ENCODE measurements at places on chromosomes 13 and 19.

DNA sequence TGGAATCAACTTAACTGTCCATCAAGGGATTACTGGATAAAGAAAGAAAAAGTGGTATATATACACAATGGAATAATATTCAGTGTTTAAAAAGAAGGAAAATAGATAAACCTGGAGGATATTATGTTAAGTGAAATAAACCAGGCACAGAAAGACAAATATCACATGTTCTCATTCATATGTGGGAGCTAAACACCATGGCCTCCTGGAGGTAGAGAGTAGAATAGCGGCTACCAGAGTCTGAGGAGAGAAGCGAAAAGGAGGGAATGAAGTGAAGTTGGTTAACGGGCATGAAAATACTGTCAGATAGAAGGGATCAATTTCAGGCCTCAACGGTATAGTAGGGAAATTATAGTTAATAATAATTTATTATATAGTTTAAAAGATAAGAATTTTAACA lies 147.5 kb upstream of the OBI1 start:
- no peaks in the 10 kb centered on the region for H3K36me3 ChIP-seq
- DNase-seq: no peak
- no peaks in the 10 kb centered on the region for H3K4me1 ChIP-seq

DNA sequence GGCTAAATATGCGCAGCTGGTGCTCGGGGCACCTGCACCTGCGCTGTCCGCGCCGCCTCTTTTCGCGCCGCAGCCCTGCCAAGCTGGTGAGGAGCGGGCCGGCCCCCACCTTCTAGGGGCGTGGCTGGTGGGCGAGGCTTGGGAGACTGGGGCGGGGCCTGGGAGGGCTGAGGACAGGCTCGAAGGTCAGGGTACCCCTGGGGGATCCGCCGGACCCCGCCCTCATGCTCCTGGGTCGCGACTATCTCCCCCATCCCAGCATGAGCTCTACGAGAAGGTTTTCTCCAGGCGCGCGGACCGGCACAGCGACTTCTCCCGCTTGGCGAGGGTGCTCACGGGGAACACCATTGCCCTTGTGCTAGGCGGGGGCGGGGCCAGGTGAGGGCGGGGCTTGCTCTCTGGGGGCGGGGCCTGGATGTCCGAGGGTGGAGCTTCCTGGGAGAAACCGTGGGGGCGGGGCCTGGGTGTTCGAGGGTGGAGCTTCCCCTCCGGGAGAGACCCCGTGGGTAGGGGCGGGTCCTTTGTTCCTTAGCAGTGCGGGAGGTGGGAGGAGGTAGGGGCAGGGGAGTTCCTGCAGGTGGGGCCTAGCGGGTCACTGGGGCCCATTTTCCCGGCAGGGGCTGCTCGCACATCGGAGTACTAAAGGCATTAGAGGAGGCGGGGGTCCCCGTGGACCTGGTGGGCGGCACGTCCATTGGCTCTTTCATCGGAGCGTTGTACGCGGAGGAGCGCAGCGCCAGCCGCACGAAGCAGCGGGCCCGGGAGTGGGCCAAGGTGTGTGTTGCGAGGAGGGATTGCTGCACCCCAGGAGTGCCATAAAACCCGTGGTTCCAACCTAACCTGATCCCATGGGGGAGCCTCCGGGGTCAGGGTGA lies 19.7 kb downstream of the PNPLA6 start:
- DNase-seq: no peak
- H3K4me1 ChIP-seq: no peaks in the 10 kb centered on the region
- H3K27me3 ChIP-seq: no peaks in the 10 kb centered on the region
- no peak overlapping the region for H3K4me3 ChIP-seq

- no peak overlapping the region for H3K4me3 ChIP-seq
- H3K4me1 ChIP-seq: no peaks in the 10 kb centered on the region
Measured at GRCh38 chr19:43422000-43422688, 7.5 kb downstream of the TEX101 start.

- H3K4me3 ChIP-seq: peak overlapping the region; percentile 77
Measured at GRCh38 chr19:39444598-39445195, 685 bp upstream of the SUPT5H start.

DNA sequence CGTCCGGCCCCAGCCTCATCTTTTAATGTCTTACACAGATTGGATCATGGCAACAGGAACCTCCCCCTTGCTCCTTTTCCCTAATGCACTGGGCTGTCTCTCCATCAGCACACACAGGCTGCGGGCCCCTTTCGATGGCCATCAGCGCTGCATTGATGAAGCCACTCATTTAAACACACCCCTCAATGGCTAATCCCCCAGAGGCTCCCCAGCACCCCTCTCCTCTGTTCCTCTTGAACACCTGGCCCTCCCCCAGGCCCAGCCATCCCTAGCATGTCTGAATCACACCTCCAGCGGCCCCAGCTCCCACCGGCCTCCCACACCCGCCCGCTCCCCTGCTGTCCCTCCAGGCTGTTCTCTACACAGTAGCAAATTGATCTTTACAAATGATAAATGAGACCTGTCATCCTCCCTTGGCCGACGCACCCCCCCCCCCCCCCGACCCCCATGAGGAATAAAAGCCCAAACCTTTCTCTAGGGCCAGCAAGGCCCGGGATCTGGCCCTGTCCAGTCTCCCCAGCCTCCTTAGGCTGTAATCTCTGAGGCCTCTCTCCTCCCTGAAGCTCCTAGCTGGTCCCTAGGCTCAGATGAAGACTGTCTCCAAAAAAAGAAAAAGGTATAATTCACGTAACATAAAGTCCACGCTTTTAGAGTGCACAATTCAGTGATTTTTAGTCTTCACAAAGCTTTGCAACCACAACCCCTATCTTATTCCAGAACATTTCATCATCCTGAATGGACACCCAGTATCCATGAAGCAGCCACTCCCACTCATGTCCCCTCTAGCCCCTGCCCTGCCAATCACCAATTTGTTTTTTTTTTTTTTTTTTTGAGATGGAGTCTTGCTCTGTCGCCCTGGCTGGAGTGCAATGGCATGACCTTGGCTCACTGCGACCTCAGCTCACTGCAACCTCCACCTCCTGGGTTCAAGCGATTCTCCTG lies 7.4 kb downstream of the RPL28 start:
- H3K4me1 ChIP-seq: peaks cover 15% of the 10 kb centered on the region
- H3K27ac ChIP-seq: no peak overlapping the region
- peaks cover 44% of the 10 kb centered on the region for H3K36me3 ChIP-seq
- no peak for DNase-seq
- H3K4me3 ChIP-seq: no peak overlapping the region

GRCh38 chr13:36819739-36820090 lies 693 bp downstream of the RFXAP start:
- no peaks in the 10 kb centered on the region for H3K27me3 ChIP-seq
- H3K4me3 ChIP-seq: peak overlapping the region; percentile 86
- H3K4me1 ChIP-seq: peaks cover 12% of the 10 kb centered on the region

GRCh38 chr19:37551129-37551993 lies 43.2 kb downstream of the ZNF571 start:
- peak overlapping the region; percentile 49 for H3K27ac ChIP-seq
- H3K4me1 ChIP-seq: no peaks in the 10 kb centered on the region
- peak; percentile 59 for DNase-seq
- H3K27me3 ChIP-seq: no peaks in the 10 kb centered on the region

DNA sequence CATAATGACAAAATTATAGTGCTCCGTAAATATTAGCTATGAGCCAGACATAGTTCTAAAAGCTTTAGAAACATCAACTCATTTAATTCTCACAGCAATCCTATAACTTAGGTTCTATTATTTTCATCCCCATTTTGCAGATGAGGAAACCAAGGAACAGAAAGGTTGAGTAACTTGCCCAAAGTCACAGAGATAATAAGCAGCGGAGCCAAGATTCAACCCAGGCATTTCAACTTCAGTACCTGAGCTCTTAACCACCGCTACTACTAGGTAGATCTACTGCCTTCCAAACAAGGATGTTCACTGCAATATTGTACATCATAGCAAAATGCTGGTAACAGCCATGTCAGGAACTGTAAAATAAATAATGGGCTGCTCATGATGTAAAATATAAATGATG lies 39.9 kb downstream of the ELF1 start:
- peaks cover 47% of the 10 kb centered on the region for H3K4me1 ChIP-seq
- no peaks in the 10 kb centered on the region for H3K27me3 ChIP-seq
- peak overlapping the region; percentile 86 for H3K27ac ChIP-seq
- H3K4me3 ChIP-seq: peak overlapping the region; percentile 69
- DNase-seq: no peak

DNA sequence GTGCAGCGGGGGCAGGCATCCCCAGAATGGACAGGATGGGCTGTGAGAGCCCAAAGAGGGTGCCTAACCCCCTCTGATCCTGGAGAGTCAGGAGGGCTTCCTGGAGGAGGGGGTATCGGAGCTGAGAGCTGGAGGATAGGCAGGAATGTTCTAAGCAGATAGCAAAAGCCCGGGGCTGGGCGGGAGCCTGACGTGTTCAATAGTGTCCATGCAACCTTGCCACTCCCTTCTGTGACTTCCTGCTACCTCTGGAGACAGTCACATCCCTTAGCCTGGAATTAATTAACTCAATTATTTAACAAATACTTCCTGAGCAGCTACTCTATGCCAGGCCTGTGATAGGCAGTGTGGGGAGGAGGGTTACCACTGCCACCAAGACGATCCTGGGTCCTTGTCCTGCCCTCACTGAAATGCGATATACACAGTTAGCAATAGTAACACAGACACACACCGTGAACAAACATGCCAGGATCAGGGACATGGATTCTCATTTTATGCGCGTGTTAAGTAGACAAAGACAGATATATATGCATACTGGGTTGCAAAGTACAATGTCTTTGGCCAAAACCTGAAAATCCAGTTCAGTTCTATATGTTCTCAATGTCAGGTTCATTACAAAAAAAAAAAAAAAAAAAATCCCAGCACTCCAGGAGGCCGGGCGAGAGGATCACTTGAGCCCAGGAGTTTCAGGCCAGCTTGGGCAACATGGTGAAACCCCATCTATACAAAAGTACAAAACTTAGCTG lies 10.7 kb downstream of the AP2S1 start:
- H3K27me3 ChIP-seq: no peaks in the 10 kb centered on the region
- no peak overlapping the region for H3K27ac ChIP-seq
- no peak overlapping the region for H3K4me3 ChIP-seq
- H3K36me3 ChIP-seq: no peaks in the 10 kb centered on the region
- no peak for DNase-seq

GRCh38 chr13:33515146-33515545 lies 229.6 kb upstream of the STARD13 start:
- no peak overlapping the region for H3K4me3 ChIP-seq
- no peaks in the 10 kb centered on the region for H3K36me3 ChIP-seq
- no peak overlapping the region for H3K27ac ChIP-seq
- DNase-seq: no peak
- H3K27me3 ChIP-seq: no peaks in the 10 kb centered on the region

DNA sequence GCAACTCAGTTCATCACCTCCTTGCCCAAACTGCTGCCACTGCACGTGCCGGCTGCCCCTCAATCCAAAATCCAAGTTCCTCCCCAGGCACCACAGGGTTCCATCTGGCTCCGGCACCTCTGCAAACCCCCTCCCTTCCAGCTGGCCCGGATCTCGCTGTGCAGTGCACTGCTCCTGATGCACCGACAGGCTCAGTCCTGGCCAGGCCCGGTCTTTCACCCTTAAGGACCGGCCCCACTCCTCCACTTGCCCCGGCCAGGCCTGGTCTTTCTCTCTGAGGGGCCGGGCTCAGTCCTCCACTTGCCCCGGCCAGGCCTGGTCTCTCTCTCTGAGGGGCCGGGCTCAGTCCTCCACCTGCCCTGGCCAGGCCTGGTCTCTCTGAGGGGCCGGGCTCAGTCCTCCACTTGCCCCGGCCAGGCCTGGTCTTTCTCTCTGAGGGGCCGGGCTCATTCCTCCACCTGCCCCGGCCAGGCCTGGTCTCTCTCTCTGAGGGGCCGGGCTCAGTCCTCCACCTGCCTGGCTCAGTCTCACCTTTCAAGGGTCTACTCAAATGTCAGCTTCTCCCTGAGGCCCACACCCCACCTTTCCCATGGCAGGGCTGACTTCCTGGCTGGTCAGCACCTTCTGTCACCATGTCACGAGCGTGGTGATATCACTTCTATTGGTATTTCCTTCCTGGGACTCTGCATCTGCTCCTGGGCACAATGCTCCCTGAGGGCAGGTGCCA lies 6.9 kb downstream of the ZNF787 start:
- no peaks in the 10 kb centered on the region for H3K27me3 ChIP-seq
- H3K4me3 ChIP-seq: no peak overlapping the region
- H3K4me1 ChIP-seq: no peaks in the 10 kb centered on the region
- H3K27ac ChIP-seq: no peak overlapping the region
- DNase-seq: no peak

DNA sequence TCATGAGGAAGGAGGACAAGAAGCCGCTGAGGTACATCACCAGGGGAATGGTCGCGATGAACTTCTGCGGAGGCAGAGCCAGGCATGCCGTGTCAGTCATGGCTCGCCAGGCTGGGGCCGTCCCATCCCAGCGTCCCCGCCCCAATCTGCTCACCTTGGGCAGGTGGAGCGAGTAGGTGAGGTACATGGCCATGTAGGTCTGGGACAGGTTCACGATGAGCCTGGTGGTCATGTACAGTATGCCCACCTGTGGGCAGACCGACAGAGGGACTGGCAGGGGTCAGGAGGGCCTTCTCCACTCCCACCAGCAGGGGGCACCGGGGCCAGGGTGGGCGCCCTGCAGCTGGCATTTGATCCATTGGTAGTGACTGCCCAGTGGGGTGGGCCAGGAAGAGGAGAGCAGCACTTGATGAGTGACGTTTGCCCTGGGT lies 8.3 kb downstream of the TEKTIP1 start:
- H3K27me3 ChIP-seq: no peaks in the 10 kb centered on the region
- no peak overlapping the region for H3K4me3 ChIP-seq
- H3K27ac ChIP-seq: no peak overlapping the region
- no peaks in the 10 kb centered on the region for H3K4me1 ChIP-seq

DNA sequence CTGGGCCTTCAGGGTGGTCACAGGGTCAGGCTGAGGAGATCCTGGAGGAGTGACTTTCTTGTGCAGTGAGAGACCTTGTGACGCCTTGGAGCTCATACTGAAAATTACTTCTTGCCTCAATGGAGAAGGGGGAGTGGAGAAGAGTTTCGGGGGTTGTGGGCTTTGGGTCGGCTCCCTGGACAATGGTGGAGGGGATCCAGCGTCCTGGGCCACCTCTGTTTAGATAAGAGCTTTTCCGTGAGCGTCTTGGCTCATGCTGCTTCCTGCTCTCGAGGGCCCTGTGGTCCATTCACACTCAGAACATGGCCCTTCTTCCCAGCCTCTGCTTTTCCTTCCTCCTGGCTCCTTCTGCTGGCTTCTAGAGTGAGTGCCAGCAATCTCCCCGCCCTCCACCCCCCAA lies 81.9 kb downstream of the FLT1 start:
- no peak overlapping the region for H3K4me3 ChIP-seq
- DNase-seq: no peak
- H3K27ac ChIP-seq: no peak overlapping the region
- no peaks in the 10 kb centered on the region for H3K36me3 ChIP-seq

- no peaks in the 10 kb centered on the region for H3K36me3 ChIP-seq
- no peak for DNase-seq
- no peak overlapping the region for H3K27ac ChIP-seq
- no peaks in the 10 kb centered on the region for H3K27me3 ChIP-seq
- H3K4me3 ChIP-seq: no peak overlapping the region
- no peaks in the 10 kb centered on the region for H3K4me1 ChIP-seq
Measured at GRCh38 chr13:31610270-31610998, 128.9 kb upstream of the RXFP2 start.

Data from naive thymus-derived CD4-positive, alpha-beta T cell (primary cell).